ENCODE measurements at places on chromosomes 1 and 21.

DNA sequence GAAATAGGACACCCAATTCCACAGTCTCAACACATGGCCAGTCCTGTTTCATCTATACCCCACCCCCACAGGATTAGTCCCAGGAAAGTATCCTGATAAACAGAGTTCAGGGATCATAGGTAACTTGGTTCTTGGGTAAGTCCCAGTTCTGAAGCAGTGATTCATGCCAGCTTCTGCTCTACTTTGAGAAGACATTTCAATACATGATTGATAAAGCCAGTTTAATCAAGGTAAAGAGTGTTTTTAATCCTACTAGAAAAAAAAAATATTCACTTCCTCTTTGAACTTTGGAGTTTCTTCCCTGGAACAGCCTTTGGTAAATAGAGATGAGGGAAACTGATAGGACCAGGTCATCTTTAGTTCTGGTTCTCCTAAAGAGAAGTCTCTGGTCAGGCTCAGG lies 142.4 kb downstream of the TLR5 start:
- DNase-seq, result no peak

GRCh38 chr1:25055961-25056360 lies 125.9 kb upstream of the RUNX3 start:
- DNase-seq, result no peak

DNA sequence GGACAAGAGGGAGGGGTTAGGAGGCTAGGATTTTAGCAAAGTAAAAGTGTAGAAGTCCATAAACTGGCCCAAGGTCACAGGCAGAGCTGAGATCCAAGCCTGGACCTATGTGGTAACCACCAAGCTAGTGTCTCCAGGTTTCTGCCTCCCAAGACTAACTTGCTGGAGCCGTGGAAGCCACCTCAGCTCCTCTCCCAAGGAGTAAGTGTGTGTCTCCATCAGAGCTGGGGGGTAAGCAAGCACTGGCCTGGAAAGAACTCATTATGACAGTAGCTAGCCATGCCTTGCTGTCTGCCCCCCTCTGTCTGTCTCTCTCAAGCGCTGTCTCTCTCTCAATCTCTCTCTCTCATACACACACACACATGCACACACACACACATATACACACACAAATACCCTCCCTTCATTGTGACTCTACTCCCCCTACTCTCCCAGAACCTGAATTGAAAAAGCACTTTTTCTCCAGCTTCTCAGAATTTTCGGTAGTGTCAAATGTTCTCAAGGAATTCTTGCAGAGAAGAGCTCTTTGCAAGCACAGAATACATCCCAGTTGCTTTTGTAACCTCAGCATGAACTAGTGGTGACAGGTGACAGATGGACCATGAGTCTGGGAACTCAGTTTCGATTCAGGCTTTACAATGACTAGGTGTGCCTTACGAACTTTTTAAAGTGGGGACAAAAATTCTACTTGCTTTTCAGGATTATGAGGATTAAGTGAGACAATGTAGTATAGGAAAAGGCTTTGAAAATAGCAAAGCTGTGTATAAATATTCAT lies 238.0 kb upstream of the FGGY start:
- DNase-seq, result no peak

- DNase-seq, result peak; percentile 27
Measured at GRCh38 chr1:27594564-27595510, 9.1 kb downstream of the AHDC1 start.

- no peak for DNase-seq
Measured at GRCh38 chr1:210246447-210246846, 13.9 kb downstream of the SERTAD4 start.

Measured in activated CD4-positive, alpha-beta T cell treated with anti-CD3 and anti-CD28 coated beads, Interleukin-2, amount 50 U/mL, for 48 hours (primary cell).